ENCODE measurements at places on chromosomes 2 and 18. TPM values are rescaled to one million over a fixed set of nuclear protein-coding genes. Genes with fewer than 3 reads are reported as not detected.

Gene CCDC178
- 0.42 TPM for total RNA-seq

DNA sequence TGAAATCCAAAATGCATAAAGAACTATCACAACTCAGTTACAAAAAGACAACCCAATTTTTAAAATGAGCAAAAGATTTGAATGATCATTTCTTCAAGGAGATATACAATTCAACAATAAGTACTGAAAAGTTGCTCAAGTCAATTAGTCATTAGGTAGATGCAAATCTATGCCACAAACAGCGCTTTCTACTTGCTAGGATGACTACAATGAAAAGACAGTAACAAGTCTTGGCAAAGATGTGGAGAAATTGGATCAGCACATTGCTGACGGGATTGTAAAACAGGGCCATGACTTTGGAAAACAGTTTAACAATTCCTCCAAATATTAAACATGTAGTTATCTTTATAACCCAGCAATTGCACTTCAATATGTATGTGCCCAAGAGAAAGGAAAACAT is 166.3 kb upstream of the MC4R start:
- no peak overlapping the region for H3K4me3 ChIP-seq
- H3K4me1 ChIP-seq, result no peaks in the 10 kb centered on the region
- H3K36me3 ChIP-seq, result no peaks in the 10 kb centered on the region

Gene ABCB11
- total RNA-seq, result 0.21 TPM

DNA sequence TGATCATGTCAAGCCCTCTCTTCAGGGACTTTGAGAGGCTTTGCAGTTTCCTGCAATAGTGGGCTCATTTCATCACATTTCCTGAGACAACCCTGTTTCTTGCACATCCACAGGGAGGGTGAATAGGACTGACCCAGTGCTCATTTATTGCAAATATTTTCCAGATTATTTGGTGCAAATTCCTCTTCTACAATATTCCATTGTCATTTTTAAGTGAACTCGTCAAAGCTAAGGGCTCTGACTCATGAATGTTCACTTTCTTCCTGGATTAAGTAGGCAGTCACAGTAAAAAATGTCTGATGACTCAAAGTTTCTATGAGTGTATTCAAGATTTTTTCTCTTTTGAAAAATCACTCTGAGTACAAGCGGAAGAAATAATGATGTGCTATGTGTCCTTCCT is 225.5 kb upstream of the GALNT5 start:
- H3K4me3 ChIP-seq, result no peak overlapping the region
- H3K36me3 ChIP-seq, result no peaks in the 10 kb centered on the region
- H3K27me3 ChIP-seq, result no peaks in the 10 kb centered on the region
- no peak for DNase-seq
- no peak overlapping the region for H3K27ac ChIP-seq

DNA sequence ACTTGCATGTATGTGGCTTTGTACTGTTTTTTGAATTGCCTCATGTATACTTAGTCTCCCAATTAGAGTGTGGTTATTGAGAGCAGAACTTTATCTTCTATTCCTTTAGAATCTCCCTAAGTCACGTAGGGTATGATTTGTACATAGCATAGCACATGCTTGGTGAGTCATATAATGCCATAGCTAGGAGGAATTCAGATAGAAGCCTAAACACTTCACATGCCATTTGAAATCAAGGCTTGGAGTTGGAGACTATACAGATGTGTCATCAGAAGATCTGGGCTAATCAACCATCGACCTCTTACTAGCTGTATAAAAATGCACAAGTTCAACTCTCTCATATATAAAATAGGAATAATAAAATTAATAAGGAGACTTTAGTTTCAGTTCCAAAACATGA is 222.6 kb upstream of the ST6GAL2 start:
- DNase-seq, result no peak
- no peaks in the 10 kb centered on the region for H3K36me3 ChIP-seq
- H3K4me1 ChIP-seq, result no peaks in the 10 kb centered on the region

- no peaks in the 10 kb centered on the region for H3K36me3 ChIP-seq
- H3K27me3 ChIP-seq, result no peaks in the 10 kb centered on the region
- DNase-seq, result no peak
- H3K4me1 ChIP-seq, result peaks cover 6% of the 10 kb centered on the region
- H3K4me3 ChIP-seq, result no peak overlapping the region
Observed at GRCh38 chr2:168216351-168217005, 30.9 kb downstream of the STK39 start.

Gene GAREM1
- total RNA-seq, result 10.7 TPM

DNA sequence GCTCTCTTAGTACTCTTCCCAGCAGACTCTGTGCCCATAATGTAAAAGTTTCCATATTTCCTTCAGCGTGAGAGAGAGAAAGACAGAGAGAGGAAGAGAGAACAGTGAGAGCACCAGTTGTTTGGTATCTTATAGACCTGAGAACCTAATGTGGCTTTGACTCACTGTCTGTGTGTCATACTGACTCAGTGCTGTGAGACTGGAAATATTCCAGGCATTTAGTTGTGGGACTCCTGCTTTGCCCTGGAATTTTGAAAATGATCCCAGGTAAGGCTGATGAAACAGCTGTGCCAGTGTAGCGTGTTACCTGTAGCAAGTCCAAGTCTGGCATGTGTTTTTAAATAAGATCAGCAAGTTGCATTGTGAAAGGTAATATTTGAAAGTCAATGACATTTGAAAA is 87.9 kb upstream of the KCNH7 start:
- no peaks in the 10 kb centered on the region for H3K36me3 ChIP-seq
- H3K4me3 ChIP-seq, result no peak overlapping the region
- DNase-seq, result no peak
- no peaks in the 10 kb centered on the region for H3K4me1 ChIP-seq
- no peak overlapping the region for H3K27ac ChIP-seq
- H3K27me3 ChIP-seq, result no peaks in the 10 kb centered on the region

- H3K4me3 ChIP-seq, result no peak overlapping the region
- no peaks in the 10 kb centered on the region for H3K27me3 ChIP-seq
- DNase-seq, result no peak
Observed at GRCh38 chr2:230267556-230267955, 42.0 kb downstream of the SP140 start.

DNA sequence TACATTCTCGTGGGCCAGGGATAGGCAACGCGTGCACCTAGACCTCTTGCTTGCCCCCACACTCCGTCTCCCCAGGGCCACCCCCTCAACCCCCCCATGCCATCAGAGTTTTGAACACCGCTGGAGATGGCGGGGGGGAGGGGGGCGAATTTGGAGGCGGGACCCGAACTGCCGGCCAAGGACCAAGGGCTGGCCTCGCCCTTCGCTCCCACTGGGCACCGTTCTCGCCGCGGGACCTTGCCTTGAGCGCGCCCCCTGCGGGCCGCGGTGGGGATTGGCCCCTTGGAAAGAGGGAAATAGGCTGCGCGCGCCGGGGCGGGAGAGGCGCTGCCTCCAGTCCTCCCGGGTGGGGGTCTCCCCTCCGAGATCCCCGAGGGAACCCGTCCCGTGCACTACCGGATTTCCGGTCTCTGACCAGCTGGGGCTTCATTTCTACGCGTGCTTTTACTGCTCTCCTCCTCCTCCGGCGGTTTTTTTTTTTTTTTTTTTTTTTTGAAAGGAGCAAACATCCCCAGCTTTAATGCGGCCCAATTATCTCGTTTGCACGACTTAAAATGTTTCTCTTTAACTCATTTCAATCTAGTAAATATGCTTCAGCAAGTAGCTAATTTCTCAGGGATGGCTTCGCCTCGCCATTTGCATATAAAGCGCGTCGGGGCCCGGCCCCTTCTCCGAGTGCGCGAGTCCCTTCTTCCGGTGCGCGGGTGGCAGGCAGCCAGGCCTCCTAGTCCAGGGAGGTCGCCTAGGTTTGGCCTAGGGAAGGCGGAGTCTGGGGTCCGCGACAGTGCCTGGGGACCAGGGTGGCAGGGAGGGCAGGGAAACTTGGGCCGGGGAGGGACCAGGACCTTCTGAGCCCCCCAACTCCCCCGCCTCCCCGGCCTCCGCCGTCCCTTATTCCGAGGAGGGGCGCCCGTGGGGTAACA is 10.0 kb upstream of the GBX2 start:
- no peaks in the 10 kb centered on the region for H3K36me3 ChIP-seq
- DNase-seq, result peak; percentile 87
- H3K27ac ChIP-seq, result no peak overlapping the region
- no peaks in the 10 kb centered on the region for H3K27me3 ChIP-seq
- H3K4me1 ChIP-seq, result no peaks in the 10 kb centered on the region
- H3K4me3 ChIP-seq, result peak overlapping the region; percentile 11

Gene HOXD3
- 9.8 TPM for total RNA-seq

Gene EFR3B
- 1.3 TPM for total RNA-seq

- H3K27me3 ChIP-seq, result no peaks in the 10 kb centered on the region
- peaks cover 2% of the 10 kb centered on the region for H3K4me1 ChIP-seq
- peak; percentile 91 for DNase-seq
Observed at GRCh38 chr2:231674587-231675338, 33.6 kb upstream of the PTMA start.

GRCh38 chr2:88159481-88159880 is 10.7 kb upstream of the THNSL2 start:
- no peaks in the 10 kb centered on the region for H3K27me3 ChIP-seq
- no peak overlapping the region for H3K27ac ChIP-seq
- DNase-seq, result no peak
- no peaks in the 10 kb centered on the region for H3K4me1 ChIP-seq
- H3K4me3 ChIP-seq, result no peak overlapping the region

Gene TTR
- total RNA-seq, result not detected

DNA sequence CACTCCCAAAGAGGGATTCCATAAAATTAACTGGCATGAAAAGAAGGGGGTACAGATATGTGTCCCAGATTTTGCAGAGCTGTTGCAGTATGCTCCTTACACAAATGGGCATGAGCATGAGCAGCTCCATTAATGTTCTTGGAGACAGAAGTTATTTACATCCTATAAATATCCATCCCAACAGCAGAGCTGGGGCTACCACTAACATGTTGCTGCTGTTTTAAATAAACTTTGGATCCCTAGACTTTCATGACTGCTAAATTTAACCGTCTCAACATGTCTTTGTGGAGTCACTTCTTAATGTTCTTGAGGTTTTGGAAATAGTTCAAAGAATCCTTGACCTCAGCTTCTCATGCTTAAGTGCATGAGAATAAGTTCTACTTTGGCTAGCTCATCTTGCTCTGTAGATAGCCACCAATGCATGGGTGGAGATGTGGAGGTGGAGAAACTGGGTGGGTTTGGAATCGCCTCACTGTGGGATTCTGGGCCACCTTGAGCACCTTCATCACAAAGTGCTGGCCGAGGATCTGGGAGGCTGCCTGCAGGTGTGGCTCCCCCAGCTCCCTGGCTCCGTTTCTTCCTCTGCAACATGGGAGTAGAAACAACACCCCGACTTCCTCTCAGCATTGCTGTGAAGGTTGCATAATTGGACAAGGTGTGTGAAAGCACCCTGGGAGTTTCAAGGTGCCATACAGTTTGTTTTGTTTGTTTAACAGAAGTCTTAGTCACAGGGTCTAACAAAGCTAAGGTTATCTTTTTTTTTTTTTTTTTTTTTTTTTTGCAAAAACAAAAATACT is 307.2 kb downstream of the MYCN start:
- H3K36me3 ChIP-seq, result no peaks in the 10 kb centered on the region
- no peak overlapping the region for H3K27ac ChIP-seq
- DNase-seq, result no peak

- H3K36me3 ChIP-seq, result no peaks in the 10 kb centered on the region
- no peaks in the 10 kb centered on the region for H3K4me1 ChIP-seq
- H3K4me3 ChIP-seq, result no peak overlapping the region
- H3K27ac ChIP-seq, result no peak overlapping the region
- H3K27me3 ChIP-seq, result no peaks in the 10 kb centered on the region
Observed at GRCh38 chr2:12479065-12479601, 237.6 kb upstream of the TRIB2 start.

Gene IL1A
- not detected for total RNA-seq

DNA sequence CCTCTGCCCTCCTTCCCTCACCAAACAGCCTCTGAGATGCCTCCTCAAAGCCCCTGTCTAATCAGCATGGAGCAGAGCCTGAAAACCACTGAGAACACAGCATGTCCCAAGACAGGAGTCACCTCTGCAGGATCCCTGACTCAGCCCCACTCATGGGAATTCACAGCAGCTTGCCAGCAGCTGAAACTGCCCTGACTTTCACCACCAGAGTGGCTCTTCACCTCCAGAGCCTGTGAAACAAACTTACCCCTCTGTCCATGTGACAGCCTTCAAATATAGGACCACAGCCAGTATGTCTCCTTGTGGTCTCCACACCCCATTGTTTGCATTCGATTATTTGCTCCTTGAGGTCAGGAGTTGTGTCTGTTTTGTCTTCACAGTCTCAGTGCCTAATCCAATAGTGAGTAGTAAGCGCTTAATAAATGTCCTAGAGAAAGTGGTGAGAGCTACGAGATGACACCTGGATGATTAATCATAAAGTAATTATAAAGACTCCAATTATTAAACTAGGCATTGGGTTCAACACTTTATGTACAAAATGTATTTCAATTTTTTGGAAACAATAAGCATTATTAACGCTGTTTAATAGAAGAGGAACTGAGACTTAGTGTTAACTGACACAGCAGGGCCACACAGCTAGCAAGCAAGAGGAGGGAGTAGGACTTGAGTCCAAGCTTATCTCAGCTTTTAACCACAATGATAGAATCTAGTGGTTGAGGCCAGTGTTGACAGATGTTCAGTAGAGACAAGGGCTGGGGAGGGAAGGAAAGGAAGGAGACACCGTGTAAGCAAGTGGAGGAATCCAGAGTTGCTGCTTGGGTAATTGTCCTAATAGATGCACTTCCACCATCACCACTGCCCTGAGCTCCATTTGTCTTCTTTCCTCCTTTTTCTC is 358.7 kb upstream of the TNP1 start:
- peak; percentile 61 for DNase-seq
- H3K4me3 ChIP-seq, result no peak overlapping the region
- H3K27me3 ChIP-seq, result no peaks in the 10 kb centered on the region
- H3K27ac ChIP-seq, result no peak overlapping the region

Gene ARHGEF4
- 6.9 TPM for total RNA-seq

GRCh38 chr2:166440313-166440712 is 53.7 kb downstream of the SCN7A start:
- no peaks in the 10 kb centered on the region for H3K36me3 ChIP-seq
- DNase-seq, result no peak
- no peak overlapping the region for H3K4me3 ChIP-seq
- H3K27ac ChIP-seq, result no peak overlapping the region
- H3K4me1 ChIP-seq, result no peaks in the 10 kb centered on the region

- H3K27me3 ChIP-seq, result no peaks in the 10 kb centered on the region
- no peaks in the 10 kb centered on the region for H3K4me1 ChIP-seq
- no peak for DNase-seq
- H3K4me3 ChIP-seq, result no peak overlapping the region
Observed at GRCh38 chr2:165055082-165055851, 99.9 kb upstream of the SLC38A11 start.

Gene PARD6G
- 4.1 TPM for total RNA-seq

- H3K27me3 ChIP-seq, result no peaks in the 10 kb centered on the region
- H3K27ac ChIP-seq, result no peak overlapping the region
- peaks cover 6% of the 10 kb centered on the region for H3K4me1 ChIP-seq
Observed at GRCh38 chr2:9228088-9228751, 21.6 kb downstream of the ASAP2 start.

Gene TUBB8B
- total RNA-seq, result not detected

GRCh38 chr18:681985-682384 is 24.5 kb downstream of the TYMS start:
- no peak overlapping the region for H3K4me3 ChIP-seq
- no peak for DNase-seq

Measured in aorta (tissue), 5 donors.